ENCODE measurements at places on chromosomes 3 and 15. TPM values are rescaled to one million over a fixed set of nuclear protein-coding genes. Genes with fewer than 3 reads are reported as not detected.

DPPA2 gene
- not detected for total RNA-seq

CHL1 gene
- 4.9 TPM for total RNA-seq

ZNF660 gene
- total RNA-seq = 6.2 TPM

LDHAL6B gene
- total RNA-seq = not detected

MED12L gene
- total RNA-seq = 1.00 TPM

PLSCR4 gene
- 37.7 TPM for total RNA-seq

ZNF620 gene
- total RNA-seq = 3.6 TPM

GOLGA8S gene
- 0.60 TPM for total RNA-seq

ARHGAP31 gene
- 26.5 TPM for total RNA-seq

ZKSCAN7 gene
- total RNA-seq = 2.3 TPM

UPK1B gene
- not detected for total RNA-seq
